ENCODE measurements at places on chromosomes 7 and 10. TPM values are rescaled to one million over a fixed set of nuclear protein-coding genes. Genes with fewer than 3 reads are reported as not detected.
A peak's percentile ranks its signal among the peaks of the same experiment; 100 is the strongest.

- DNase-seq, result peak; percentile 38
These were observed 40.4 kb downstream of the KCTD7 start for GRCh38 chr7:66669088-66669487.

- DNase-seq, result no peak
These were observed 116.3 kb upstream of the SHH start for GRCh38 chr7:155928583-155928982.

DNA sequence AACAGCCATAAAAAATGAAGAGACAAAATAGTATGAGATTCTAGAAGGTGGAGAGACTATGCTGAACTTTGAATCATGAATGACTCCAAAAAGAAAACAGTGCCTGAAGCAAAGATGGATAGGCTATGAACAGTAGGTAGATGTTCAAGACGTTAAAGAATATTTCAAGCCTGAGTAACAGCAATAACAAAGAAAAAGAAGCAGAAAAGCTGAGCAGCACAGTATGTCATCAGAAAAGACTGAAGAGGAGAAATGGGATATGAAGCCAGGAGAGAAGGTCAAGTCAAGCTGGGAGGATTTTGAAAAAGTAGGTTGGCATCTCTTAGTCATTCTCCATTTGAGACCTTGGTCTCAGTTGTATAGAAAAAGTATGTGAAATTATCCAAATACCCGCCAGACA lies 484.4 kb downstream of the SORCS1 start:
- DNase-seq, result no peak

ACTL6B gene
- not detected for polyA plus RNA-seq

PTF1A gene
- polyA plus RNA-seq, result not detected

SLC16A9 gene
- polyA plus RNA-seq, result 0.07 TPM

WEE2 gene
- polyA plus RNA-seq, result not detected
